Globus pallidus (tissue), 1 donor: ENCODE measurements at places on chromosomes 6 and 20.

- DNase-seq: no peak
These were observed 150.4 kb downstream of the CFAP61 start for GRCh38 chr20:20202768-20203167.

DNA sequence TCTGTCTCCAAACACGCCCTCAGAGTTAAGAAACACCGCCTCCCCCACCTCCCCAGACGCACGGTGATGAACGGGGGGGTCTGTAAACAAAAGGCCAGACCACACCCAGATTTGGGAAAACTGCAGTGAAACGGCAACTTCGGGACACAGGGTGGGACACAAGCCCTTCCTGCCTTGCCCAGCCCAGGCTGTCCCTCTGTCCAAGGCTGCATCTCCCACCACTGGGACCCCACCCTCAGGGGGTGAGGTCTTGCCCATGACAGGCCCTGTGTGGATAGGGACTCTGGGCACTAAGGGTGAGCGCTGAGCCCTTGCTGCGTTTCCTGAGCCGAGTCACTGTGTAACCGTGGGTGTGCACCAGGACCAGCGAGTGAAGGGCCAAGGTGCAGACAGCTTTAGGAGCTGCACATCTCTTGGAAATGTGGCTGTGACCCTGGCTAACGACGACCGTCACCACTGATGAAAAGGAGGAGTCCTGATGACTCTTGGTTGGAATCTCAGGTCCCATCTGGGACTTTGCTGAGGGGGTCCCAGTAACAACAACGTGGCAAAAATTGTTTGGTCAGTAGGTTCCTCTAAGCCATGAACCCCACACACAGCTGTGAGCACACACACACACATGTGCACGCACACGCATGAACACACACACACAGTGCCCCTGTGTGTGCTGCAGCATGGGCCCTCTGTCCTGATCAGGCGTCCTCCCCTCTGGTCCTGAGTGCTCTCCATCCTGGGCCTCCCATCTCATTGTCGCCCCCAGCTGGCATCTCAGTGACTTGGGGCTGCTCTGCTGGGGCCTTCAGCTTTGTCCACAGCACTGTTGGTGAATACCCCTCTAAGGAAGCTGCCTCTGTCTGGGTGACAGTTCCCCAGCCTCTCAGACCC is 100.6 kb downstream of the RAMACL start:
- no peak for DNase-seq

- no peak for DNase-seq
These were observed 121.6 kb downstream of the HIVEP2 start for GRCh38 chr6:142823256-142823902.

GRCh38 chr6:99901596-99902384 is 92.2 kb downstream of the MCHR2 start:
- no peak for DNase-seq

DNA sequence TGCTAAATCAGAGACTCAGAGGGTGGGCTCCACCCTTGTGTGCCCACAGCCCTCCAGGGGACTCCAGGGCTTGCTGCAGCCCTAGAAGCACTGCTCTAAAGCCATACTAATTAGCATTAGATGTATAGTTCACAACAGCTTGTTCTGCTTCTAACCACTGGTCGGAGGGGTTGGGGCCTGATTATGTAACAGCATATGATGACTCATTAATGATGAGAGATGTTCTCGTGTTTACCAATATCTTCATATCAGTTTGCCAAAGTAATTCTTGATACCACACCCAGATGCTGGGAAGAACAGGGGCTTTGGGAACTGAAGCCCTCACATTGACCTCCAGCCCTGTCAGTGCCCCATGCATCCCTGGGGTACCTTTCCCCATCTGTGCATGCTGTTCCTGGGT is 104.1 kb upstream of the FOXA2 start:
- DNase-seq: no peak

DNA sequence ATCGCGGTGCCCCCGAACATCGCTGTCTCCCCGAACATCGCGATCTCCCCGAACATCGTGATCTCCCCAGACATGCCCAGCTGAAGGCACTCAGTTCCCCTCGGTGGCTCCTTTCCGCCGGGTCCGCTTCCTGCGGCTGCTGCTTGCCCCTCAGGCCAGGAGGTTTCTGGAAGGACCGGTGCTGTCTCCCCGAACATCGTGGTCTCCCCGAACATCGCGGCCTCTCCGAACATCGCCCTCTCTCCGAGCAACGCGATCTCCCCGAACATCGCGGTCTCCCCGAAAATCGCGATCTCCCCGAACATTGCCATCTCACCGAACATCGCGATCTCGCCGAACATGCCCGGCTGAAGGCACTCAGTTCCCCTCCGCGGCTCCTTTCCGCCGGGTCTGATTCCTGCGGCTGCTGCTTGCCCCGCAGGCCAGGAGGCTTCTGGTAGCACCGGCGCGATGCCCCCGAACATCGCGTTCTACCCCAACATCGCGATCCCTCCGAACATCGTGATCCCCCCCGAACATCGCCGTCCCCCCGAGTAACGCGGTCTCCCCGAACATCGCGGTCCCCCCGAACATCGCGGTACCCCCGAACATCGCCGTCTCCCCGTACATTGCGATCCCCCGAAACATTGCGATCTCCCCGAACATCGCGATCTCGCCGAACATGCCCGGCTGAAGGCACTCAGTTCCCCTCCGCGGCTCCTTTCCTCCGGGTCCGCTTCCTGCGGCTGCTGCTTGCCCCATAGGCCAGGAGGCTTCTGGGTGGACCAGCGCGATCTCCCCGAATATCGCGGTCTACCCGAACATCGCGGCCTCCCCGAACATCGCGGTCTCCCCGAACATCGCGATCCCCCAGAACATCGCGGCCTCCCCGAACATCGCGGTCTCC is 808 bp downstream of the ULBP1 start:
- no peak for DNase-seq

DNA sequence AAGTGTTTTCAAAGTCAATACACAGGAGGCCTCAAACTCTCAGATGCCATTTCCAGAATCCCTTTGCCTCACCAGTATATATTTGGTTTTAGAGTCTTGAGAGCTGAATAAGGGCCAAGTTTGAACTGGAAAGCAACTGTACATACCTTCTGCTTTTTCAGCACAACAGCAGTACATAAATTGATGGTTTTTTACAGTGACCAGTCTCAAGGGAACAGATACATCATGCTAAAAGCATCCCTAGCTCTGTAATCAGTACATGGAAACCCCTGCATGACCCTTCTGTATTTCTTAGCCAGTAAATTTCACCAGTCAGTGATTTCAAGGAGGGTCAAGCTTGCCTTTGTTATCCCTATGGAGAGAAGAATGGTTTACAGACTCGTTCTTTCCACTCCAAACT is 40.6 kb upstream of the ECHDC1 start:
- DNase-seq: no peak

DNA sequence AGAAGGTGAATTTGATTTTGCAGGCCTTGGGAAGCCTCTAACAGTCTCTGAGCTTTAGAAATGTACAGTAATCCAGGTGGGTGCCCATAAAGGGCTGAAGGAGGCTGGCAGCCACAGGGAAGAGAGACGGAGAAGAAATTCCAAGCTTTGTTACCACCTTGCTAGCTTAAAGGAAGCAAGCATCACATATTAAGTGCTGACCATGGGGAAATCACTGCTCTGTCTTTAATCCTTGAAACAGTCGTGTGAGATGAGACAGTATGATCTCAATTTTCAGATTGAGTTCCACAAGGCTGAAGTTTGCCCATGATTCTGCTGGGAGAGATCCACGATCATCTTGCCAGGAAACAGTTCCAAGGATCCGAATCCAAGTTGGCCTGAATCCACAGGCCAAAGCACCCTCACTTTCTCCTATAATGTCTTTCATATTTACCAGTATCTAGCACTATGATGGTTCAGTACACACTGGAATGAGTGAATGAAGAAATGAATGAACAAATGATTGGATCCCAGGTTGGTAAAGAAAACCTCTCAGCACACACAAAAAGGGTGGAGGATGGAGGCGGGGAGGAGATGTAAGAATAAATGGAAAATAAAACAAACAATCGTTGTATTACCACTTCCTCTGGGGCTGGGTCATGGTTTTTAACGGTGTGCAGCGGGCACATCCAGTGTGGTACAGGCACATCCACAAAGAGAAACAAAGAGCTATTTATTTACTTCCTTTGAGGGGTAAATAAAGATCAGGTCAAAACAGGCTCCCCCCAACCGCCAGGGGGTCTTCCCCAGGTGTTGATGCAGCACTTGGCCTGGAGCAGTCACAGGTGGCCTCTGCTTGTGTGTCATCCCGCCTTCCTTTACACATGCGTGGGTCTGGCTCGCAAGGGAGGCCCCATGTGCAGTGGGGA is 28.2 kb upstream of the TAF8 start:
- DNase-seq: no peak

GRCh38 chr20:49398401-49399144 is 83.9 kb downstream of the KCNB1 start:
- no peak for DNase-seq

DNA sequence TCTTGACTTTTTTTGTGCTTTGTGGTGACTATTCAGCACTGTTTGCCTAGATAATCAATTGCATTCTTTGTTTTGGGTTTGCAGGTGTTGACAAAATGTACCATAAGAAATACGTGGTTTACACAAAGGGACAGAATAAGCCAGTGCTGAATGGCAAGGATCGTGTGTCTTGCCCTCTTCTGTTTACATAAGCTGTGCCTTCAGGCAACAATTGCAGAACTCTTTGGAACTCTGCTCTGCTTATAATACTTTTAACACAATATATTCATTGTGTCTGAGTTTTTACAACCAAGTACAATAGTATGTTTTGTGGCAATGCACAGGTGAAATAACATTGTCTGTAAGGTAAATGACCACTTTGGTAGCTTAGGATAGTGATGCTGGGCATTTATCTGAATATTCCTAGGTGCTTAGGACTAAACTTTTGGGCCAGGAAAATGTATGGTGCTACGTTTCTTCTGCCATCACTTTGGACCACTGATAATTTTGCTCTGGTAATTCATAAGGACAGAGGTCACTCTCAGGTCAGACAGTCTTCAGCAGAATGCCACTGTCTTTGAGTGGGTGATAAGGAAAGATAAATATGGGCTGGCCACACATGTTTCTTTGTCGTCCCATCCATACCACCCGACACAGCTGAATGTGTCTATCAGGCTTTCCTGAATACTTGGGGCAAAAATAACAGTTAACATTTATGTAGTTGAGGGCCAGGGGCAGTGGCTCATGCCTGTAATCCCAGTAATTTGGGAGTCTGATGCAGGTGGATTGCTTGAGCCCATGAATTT is 344.6 kb upstream of the IMPG1 start:
- no peak for DNase-seq

DNA sequence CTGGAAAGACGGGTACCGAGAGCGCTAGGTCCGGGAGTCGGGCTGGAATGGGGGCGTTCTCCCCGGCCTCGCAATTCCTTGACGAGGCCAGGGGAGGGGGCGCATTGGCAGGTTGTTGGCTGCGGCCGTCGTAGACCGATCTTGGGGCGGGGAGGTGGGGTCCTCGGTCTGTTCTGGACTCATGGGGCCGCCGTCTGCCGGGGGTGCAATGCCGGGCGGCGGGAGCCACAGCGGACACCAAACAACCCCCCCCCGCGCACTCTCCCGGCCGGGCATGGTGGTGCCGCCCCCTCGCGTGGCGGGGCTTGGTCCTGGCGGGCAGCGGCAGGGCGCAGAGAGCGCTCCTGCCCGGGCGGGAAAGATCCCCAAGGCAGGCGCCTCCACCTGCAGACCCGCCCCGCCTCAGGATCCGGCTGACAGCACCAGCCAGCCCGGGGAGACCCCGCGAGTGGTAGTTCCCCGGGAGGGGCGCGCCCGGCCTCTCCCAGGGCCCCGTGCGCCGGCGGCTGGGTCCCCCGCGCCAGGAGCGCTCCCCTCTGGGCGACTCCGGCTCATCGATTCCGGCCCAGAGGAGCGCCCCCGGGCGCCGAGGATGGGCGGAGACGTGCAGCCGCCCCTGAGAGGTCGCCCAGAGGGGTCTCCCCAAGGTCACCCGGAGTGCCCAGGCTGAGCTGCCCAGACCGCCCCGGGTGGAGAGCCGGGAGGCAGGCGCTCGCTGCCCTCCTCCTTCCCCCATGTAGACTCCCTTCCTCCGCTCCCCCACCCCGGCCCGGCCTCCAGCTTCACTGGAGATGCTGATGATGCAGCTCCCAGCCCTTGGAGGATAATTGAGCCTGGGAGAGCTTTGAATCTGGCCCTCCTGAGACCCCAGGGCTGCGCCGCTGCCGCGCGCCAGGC is 709 bp downstream of the PPP1R16B start:
- no peak for DNase-seq

GRCh38 chr20:44571362-44571988 is 10.9 kb upstream of the PKIG start:
- no peak for DNase-seq

DNA sequence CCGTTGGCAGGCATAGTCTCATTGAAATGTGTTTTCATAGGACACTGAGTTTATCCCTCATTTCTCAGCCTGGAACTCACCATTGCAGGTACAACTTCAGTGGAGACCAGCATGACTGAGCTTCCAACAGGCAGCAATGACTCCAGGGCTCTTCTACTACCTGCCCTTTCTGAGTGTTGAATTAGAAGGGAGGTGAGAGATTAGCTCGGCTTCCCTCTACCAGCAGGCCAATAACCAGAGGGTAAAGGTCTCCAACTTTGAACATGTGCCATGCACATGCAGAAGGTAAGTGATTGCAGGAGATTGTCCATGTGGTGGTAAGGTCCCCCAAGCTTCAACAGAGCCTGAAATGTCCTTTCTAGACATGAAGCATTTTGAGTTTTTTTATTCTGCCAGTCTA is 233.8 kb upstream of the SUPT3H start:
- DNase-seq: no peak

DNA sequence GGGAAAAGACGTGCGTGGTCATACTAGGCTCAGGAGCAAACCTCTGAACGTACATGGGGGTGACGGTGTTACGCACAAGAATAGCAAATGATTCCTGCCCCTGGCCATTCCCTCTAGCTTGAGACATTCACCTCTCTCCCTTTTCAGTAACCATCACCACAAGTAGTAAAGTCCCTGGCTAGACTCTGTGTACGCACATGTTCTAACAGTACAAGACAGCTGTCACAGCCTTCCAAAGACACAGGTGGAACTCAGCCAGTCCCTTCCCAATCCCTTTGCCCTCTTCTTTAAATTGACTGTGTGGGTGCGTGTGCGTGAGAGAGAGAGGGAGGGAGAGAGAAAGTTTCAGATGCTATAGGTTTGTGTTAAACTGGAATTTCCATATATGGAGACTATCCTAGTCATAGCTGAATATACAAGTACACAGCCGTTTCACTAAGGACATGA is 67.3 kb downstream of the LY86 start:
- no peak for DNase-seq

DNA sequence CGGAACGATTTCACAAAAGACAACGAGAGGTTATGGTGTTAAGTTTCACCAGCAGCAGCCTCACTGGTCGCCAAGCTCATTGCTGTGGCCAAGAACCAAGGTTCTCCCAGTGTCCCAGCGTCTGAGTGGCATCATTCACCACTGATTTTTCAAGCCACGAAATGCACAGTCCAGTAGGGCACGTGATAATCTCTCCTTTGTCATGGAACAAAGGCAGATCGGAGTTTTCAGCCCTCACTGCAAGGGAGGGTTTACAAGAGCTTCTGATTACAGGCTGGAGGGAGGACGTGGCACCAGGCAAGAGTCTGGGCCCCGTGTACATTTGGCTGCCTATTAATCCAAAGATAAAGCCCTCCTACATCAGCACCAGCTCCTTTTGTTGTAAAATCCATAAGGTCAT is 2.0 kb downstream of the CD24 start:
- no peak for DNase-seq
